ENCODE measurements at places on chromosomes 5 and 9.
A peak's percentile ranks its signal among the peaks of the same experiment; 100 is the strongest.

DNA sequence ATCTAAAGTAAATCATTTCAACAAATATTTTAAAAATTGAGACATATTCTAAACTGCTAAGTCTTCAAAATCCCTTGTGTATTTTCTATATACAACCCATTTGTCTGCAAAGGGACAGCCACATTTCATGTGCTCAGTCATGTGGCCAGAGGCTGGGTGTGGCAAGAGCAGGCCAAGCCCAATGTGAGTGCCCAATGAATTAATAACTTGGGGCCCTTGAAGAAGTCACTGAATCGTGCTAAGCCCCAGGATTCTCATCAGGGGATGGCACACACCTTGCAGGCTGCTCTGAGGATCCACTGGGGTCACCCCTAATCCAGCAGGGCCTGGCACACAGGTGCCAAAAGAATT lies 78.2 kb upstream of the SMIM23 start:
- DNase-seq = no peak

DNA sequence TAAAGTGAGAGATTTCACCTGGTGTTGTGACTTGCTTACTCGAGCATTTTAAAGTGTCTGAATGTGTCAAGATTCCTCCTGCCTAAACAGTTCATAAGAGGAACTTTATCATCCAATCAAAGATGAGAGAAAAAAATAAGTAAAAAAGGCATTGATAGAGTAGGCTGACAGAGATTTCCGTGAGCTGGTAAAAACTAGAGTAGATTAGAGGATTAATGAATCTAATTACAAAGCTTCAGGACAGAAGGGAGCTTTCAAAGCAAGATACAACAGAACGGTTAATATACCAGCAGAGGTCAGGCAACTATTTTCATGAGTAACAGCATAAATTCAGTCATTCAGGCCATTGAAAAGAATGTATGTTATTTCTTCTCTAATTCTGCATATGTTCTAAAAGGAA lies 91.5 kb downstream of the ADAMTS6 start:
- no peak for DNase-seq

- no peak for DNase-seq
These were observed 45.9 kb upstream of the MTMR12 start for GRCh38 chr5:32358611-32359010.

DNA sequence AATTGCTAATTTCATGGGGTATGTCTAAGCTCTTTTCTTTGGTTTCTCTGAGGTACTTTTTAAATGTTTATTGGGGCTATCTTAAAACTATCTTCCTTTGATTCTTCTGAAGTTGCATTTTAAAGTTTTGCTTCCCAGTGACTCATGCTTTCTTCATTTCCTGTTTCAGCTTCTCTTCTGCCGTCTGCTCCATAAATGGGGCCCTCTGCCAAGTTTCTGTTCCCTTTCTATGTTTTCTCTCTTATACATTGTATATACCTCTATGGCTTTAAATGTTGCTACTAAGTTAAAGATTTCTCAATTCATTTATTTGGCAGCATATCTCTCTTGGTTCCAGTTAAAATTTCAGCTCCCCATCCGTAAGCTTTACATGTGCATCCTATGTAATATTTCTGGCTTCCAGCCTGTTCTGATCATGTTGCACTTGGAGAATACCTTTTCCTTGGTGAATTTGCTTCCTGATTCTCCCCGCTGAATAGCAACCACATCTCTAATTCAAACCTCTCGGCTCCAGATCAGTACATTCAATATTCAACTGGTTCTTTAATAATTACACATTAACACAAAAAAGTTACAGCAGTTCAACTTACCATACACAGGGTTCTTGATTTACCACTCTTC lies 125.3 kb downstream of the ST8SIA4 start:
- peak; percentile 8 for DNase-seq

DNA sequence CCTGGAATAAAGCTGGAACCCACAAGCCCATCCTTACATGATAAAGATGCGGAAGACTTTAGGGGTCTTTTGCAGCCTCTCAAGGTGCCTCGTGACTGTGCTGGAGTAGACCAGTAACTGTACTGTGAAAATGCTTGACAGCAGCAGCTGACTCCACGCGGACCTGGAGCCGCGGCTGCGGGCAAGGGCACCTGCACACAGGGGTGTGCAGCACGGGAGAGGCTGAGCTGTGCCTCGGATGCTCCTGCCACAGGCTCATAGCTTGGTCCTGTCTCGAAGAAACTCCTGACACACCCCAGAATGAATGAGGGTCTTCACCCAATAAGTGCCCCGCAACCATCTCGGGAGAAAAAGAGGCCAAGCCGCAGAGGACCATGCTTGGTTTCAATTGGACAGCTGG lies 40.3 kb upstream of the CEP72 start:
- DNase-seq = no peak
